ENCODE measurements at places on chromosomes 4 and X. TPM values are rescaled to one million over a fixed set of nuclear protein-coding genes. Genes with fewer than 3 reads are reported as not detected.

Gene CXorf51B
- total RNA-seq: not detected

Gene TRPC5OS
- not detected for total RNA-seq

Gene HTR2C
- 0.07 TPM for total RNA-seq

Gene NLGN4X
- 57.4 TPM for total RNA-seq

Gene TBC1D25
- total RNA-seq: 12.0 TPM

- no peak for DNase-seq
These were observed 221.5 kb upstream of the SFRP2 start for GRCh38 chr4:154010371-154010770.

DNA sequence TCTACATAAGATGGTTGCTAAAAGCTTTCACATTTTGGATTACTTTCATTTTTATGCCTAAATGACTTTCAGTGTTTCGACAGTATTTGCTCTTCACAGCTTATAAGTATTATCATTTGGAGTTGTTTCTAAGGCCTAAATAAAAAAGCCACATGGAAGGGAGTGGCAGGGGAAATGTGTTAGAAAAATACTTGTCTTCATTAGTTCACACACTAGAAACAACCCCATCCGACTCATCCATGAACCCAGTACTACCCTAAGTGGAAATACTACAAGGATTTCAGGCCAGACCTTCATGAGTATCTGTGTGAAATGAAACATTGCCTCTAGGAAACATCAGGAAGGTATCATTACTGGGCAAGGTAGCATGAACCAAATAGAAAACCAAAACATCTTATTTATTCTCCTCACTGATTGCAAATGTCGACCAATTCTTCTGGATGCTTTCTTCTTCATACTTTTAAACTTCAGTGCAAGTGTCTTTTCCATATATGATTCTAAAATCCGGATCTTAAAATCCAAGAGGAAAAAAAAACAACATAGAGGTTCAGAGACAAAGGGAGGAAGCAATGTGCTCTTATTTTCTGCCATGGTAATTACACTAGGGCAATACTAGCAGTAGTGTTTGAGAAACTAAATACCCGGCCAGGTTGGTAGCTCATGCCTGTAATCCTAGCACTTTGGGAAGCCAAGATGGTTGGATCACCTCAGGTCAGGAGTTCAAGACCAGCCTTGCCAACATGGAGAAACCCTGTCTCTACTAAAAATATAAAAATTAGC lies 349.4 kb downstream of the ARHGAP24 start:
- DNase-seq: no peak

- no peak for DNase-seq
These were observed 42.6 kb downstream of the TMEM165 start for GRCh38 chr4:55438314-55438713.

GRCh38 chrX:20653070-20653469 lies 386.4 kb upstream of the RPS6KA3 start:
- DNase-seq: no peak

DNA sequence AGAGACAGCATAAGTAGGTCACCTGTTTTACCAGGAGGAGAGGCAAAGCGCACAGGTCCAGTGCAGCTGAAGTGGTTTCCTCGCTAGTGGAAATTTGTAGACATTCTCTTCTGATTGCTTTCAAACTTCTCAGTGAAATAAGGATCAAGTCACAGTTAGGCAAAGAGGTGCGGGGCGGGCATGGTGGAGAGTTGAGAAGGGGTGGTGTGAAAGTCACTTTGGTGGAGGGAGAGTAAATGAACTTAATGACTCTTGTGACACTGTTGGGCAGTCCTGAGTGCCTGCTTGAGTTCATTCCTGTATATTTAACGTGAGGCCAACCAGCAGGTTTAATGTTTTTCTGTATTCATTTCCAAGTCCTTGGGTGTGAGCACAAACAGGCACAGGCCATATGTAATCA lies 235.6 kb downstream of the TRIML1 start:
- no peak for DNase-seq

DNA sequence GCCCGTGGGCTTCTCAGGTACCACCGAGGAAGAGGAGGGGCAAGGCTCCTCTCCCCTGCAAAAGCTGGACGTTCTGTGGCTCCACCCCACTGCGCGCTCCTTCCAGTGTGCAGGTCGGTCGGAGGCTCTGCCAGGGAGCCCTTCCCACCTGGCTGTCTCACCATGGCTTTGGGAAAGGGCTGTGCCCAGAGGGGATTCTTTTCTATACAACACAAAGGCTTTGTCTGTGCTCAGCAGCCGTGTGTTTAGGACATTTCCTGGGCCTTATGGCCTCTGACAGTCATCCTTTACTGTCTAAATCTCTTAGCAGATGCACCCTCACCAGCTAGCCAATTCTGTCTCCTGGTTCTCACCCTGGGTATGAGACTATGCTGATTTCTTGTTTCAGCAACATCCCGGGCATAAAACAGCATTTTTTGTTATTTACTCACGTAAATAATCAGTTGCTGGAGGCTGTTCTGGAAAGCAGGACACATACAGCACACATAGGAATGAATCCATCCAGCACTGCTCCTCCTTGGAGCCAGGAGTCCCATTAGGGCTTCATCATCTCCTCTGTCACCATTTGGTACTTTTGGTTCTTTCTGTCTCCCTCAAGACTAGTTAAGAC lies 20.4 kb upstream of the ATXN3L start:
- DNase-seq: no peak

- no peak for DNase-seq
These were observed 46.7 kb downstream of the ZNF827 start for GRCh38 chr4:145891958-145892357.

DNA sequence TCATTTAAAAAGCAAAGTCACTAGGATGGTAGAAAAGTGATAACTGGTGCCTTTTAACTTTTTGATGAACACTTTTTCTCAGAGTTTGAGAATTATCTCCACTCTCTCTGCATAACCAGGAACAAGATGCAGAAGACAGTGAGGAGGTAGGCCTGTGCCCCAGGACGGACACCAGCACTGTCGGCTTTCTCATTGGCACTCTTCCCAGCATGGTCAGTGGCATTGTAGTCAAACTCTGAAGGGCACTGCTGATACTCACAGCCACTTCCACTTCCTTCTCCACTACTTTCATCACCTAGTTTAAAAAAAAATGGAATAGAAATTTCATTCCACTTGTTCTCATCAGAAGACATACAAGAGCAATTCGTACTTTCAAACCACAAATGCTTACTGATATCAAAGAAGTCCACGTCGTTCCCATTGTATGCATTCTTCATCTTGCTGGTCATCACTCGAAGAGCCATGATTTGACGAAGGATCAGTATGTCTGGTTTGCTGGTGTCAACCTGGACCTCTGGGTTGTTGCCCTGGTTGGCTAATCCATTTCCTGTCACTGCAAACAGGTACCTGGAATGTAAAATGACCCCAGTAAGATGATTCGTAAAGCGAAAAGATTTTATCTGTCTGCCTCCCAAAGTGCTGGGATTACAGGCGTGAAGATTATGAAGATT lies 84.8 kb upstream of the TFDP3 start:
- DNase-seq: no peak

DNA sequence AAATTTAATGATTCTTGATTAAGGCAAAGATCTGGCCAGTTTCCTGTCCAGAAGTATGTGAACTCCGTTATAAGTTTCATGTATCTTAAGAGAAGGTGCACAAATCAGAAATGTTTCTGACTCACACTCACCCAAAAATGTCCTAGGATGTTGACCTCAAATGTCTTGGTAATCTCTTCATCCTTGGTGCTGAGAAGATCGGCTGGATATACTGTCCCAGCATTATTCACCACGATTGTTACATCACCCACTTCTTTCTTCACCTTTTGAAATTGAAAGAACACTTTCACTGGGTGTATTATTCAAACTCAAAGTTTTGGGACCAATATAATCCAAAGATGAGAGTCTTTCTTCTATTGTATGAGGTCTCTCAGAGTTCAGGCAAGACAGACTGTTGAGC lies 5.7 kb downstream of the HSD17B13 start:
- DNase-seq: no peak

DNA sequence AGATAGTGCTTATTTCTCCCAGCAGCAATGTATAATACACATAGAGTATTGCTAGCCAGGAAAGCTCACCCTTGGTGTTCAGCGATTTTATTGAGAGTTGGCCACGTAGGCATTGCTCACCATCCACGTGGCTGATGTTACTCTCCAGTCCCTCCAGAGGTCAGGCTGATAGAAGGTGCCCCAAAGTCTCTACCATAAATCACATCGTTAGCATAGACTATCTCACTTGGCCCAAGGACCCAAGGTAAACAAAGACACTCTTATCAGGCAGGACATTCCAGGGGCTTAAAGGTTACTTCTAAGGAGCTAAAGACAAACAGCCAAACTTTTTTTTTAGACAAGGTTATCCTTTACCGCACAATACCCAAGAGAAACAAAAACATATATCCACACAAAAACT lies 30.3 kb upstream of the RGN start:
- DNase-seq: no peak

DNA sequence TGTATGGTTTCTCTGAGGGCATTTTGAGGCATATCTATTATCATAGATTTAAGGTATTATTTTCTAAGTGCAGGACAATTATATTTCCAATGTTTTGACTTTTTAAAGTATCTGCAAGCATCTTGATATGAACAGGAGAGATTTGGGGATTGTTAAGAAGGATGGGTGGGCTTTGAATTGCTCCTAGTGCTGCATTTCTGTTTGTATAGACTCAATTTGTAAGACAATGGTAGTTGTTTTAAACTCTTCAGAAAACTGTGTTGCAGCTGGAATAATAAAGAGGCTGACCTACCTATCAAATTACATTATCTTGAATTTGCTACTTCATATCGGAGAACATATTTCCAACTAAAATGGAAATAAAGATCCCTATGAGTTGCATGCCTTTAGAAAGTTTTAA lies 570.3 kb downstream of the ADGRL3 start:
- no peak for DNase-seq

DNA sequence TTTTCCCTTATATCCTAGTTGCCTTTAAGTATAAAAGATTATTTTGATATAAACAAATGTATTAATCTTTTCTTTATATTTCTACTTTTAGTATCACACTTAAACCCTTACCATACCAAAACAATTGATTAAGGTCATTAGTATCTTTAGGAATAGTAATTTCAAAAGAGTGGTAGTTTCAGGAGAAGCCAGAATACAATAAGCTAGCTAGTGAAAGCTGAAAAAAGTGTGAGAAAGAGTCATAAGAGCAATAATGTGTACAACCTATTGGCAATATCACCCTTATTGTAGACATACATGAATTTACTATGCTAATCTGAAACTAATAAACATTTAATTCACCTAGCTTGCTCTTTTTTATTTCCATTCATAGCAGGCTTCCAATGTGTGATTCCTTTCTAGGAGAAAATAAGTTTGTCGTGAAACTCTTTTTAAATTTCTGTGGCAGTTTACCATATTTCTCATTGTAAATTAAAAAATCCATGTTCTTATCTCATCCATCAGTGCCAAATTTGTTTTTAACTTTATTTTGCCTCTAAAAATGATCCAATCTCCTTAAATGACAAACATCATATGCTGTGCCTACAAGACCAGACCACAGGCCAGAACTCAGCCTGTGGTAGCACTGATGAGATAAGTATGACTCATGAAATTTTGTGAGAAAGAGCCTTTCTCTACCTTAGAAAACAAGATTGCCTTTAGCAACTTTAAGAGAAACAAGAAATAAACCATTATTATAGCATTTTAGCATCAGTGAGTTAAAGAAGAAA lies 8.1 kb downstream of the NEK1 start:
- DNase-seq: no peak

- DNase-seq: no peak
These were observed 33.0 kb downstream of the AFF1 start for GRCh38 chr4:86967798-86968197.

DNA sequence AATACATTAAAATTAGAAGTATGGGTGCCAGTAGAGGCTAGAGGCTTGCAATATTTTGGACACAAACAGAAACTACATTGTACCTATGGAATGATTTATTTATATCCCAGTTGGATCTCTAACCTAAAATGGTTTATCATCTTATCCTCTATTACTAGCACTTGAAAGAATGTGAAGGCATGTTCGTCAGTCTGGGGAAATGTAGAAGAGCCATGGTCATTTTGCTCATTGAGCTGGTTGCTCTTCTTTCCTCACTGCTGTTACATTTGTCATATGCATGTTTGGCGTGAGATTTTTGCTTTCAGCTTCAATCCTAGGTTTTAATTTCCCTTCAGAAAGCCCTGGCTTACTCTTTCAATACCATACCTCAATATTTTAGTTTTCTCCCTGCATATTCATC lies 82.4 kb upstream of the MYOZ2 start:
- DNase-seq: no peak
